ENCODE measurements at places on chromosomes 4 and X. TPM values are rescaled to one million over a fixed set of nuclear protein-coding genes. Genes with fewer than 3 reads are reported as not detected.

Gene LARP7
- 116 TPM for polyA plus RNA-seq

Gene TRIM60
- not detected for polyA plus RNA-seq

Gene SPANXN4
- not detected for polyA plus RNA-seq

Gene STEEP1
- polyA plus RNA-seq = 36.2 TPM

Gene PAGE2B
- polyA plus RNA-seq = not detected

Gene FHIP1A
- polyA plus RNA-seq = 5.7 TPM

Gene RPS6KA6
- 22.8 TPM for polyA plus RNA-seq

Gene COX7B2
- polyA plus RNA-seq = not detected

Gene FAAH2
- 13.5 TPM for polyA plus RNA-seq

Gene GAGE12F
- polyA plus RNA-seq = not detected

Gene MAGEB17
- polyA plus RNA-seq = 0.14 TPM

DNA sequence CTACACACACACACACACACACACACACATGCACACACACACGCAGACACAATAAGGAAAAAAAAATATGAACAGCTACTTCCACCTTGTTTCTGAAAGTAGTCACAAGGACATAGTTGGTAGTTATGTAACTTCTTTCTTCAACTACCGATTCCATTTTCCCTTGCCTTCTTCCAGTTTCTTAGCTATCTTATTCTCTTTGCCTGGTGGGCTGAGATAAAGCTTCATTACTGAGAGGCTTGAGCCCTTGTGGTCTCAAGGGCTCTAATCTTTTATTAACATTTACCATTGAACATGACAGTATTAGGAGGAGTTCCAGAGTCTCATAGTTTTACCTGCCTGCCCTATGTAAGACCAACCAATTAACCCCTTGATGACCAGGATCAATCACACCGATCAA is 8.9 kb upstream of the SMIM10 start:
- no peak for DNase-seq

- DNase-seq = no peak
These were observed 63.9 kb upstream of the NLGN4X start for GRCh38 chrX:6292599-6292998.

DNA sequence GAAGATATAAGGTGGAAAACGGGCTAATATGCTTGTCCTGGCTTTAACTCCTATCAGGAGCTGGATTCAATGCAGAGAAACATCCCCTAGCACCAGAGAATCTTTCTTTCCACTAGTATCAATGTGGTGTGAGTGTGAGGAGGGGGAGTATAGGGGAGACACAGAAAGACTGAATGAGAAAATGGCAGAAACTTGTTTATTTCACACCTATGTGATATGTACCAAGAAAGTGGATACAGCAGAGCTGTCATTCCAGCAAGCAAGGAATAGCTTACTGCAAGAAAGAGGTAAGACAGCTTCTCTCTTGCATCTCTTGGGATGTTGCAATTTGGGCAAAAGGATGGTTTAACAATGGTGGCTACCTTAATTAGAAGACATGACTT is 105.6 kb downstream of the LNX1 start:
- no peak for DNase-seq

DNA sequence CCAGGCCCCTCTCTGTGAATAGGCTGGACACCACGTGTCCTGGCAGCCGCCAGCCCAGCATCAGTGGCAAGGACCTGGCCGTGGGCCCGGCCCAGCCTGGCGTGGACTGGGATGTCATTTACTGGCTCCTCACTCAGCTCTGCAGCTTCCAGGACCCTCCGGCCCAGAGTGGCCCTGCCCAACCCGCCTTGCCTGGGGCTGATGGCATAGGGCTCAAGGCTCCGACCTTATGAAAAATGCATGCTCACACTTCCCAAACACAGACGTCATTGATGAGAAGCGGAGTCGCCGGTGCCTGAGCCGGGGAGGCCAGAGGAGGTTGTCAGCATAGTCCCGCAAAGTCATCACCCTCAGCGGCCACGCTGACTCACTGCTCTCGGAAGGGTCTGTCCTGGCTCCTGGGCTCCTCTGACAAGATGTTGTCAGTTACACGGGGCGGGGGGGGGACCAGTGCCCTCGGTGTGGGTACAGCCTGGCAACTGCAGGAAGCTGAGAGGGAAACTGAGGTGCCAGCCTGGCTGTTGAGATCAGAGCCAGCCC is 14.3 kb downstream of the CFAP99 start:
- DNase-seq = no peak

GRCh38 chr4:43133566-43133965 is 241.1 kb downstream of the GRXCR1 start:
- no peak for DNase-seq

DNA sequence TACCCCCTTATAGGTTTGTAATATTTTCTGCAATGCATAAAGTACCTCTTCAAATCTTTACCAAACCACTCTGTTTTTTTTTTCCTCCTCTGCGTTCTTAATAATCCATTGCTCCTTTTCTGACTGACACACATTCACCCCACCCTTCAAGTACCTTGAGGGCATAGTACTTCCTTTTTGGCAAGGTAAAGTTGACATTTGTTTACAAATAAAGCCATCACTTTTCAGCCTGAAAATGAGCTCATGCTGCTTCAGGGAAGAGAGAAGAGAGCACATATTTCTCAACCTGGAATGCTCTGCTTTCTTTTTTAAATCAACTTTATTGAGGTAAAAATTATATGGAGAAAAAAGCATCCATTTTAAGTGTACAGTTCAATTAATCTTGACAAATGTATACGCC is 113.9 kb downstream of the AGTR2 start:
- DNase-seq = no peak

GRCh38 chrX:124194901-124195300 is 137.6 kb upstream of the TEX13D start:
- DNase-seq = no peak

GRCh38 chr4:26930964-26931363 is 70.3 kb downstream of the STIM2 start:
- no peak for DNase-seq

DNA sequence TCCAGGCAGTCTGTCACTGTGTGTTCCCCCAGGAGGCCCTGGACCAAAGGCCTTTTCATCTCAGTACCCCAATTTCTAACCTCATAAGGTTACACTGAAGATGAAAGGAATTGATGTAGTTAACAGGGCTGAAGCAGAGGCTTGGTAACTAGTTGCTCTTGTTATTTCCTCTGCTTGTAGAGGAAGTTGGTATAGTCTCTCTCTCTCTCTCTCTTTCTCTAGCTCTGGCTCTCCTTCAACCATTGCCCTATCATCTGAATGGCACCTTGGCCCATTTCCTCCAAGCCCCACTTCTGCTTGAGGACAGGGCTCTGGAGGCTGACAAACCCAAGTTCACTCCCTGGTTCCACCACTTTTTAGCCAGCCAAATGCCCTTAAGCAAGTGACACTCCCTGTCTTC is 96.1 kb downstream of the MAMLD1 start:
- DNase-seq = no peak

DNA sequence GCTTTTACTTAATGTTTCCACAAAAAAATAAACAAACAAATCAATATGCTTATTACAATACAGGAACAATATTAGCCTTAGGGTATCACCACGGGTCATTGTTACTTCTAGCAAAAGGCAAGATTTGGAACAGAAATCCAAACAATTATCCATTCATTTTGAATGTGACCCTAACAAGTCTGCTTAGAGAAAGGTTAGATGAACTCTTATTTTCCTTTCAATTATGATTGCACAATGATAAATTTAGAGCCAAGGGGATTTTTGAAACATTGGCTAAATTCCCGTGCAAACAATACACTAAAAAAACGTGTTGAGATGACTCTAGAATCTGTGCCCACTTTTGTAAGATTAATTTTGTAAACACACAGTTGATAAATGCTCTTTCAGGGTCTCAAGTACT is 474.7 kb downstream of the PCDH7 start:
- no peak for DNase-seq

- no peak for DNase-seq
These were observed 46.7 kb downstream of the C4orf46 start for GRCh38 chr4:158624889-158625478.

- DNase-seq = no peak
These were observed 124.8 kb downstream of the LRBA start for GRCh38 chr4:150890246-150890645.

DNA sequence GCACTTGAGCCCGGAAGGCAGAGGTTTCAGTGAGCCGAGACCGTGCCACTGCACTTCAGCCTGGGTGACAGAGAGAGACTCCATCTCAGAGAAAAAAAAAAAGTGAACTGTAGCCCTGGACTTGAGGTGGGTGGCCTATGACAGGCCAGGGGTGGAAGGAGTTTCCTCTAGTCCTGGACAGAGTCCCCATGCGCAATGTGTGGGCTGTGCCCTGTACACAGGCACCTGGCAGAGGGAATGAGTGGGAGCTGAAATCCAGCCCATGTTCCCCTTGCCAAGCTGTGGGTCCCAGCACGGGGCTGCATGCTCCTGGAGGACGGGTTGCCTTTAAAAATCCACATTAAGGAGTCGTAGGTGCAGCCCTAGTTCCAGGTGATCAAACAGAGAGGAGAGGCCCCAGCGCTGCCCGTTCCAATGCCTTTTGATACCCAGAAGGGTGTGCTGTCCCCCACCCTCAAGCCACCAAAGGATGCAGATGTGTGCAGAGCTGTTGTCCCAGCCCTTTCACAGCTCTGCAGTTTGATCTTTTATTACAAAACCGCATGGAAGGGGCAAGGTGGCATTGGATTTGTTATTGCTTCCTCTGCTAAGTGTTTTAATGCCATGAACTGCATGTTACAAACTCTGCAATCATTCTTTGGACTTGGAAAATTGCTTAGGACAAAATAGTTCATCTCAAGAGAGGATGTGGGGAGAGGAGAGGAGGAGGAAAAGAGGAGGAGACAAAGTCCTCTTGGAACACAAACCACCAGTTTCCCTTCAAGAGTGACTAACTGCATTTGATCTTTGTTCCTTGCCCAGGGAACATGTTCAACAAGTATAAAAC is 38.0 kb upstream of the PDK3 start:
- DNase-seq = no peak

DNA sequence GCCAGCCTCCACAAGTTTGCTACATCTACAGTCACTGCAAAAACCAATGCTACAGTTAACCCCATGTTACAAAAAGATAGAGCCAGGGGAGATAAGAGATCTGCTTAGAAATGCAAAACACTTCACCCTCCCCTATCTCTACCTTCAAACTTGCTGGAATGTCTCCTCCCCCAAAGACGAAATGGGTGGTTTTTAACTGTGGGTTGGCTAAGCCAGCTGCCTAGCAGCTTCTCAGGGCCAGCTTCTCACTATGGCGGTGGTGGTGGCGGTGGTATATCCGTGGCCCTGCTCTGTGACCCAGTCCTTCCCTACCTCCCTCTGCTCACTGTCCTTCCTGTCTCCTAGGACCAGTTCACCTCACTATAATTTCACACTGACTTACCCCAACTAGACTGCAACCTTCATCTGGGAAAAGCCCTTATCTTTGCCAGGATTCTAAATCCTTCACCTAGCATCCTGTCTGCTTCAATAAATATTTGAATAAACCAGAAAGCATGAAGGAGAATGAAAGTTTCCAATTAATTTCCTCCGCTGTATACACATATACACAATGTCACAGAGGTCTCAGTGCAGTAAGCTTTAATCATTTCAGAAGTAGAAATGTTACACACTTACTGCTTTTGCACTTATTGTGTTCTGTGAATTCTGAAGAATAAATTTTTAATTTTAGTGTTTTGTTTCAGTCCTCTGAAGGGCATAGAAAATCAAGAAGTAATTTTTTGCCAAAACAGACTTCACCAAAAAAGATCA is 46.3 kb downstream of the SH3KBP1 start:
- no peak for DNase-seq

DNA sequence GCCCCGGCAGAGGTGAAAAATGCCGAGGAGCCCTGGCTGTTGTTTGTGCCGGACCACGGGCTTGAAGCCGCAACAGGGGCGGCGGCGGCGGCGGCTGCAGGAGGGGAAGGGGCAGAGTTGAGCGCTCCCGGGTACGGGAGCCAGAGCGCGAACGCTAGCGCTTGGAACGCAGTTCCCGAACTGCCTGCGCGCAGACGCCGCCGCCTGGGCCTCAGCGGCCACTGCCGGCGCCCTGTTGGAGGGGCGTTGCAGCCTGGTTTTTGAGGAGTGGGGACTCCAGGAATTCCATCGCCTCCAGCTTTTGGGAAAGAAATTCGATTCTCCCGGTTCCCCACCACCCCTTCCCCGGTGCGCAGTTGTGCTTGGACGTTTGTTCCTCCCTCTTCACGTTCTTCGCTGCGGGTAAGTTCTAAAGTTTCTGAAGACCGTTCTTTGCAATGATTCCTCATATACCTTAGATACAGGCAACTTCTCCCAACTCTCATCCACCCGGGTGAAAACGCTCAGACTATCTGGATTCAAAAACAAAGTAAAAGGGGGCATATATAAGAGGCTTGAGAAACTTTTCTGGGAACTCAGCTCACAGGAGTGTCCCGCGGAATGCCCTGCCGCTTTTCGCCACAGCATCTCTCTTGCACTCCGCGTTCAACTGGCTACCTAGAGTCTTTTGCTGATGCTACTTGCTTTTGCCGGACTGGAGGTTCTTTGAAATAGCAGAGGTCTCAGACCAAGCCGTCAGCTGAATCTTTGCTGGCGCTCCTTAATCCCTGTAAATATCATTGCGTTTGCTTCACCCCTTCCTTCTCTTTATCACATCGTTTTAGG is 1.0 kb downstream of the FAT4 start:
- DNase-seq = no peak

- no peak for DNase-seq
These were observed 5.6 kb downstream of the KIAA0232 start for GRCh38 chr4:6788123-6788522.

- DNase-seq = no peak
These were observed 119.8 kb upstream of the SLC34A2 start for GRCh38 chr4:25535701-25536473.

- DNase-seq = no peak
These were observed 70.3 kb upstream of the UCP1 start for GRCh38 chr4:140639066-140639465.

GRCh38 chrX:78024349-78025059 is 55.1 kb upstream of the PGAM4 start:
- no peak for DNase-seq

- DNase-seq = no peak
These were observed 212.6 kb upstream of the LCORL start for GRCh38 chr4:18234108-18234507.

GRCh38 chrX:2536974-2537373 is 36.2 kb upstream of the DHRSX start:
- no peak for DNase-seq

DNA sequence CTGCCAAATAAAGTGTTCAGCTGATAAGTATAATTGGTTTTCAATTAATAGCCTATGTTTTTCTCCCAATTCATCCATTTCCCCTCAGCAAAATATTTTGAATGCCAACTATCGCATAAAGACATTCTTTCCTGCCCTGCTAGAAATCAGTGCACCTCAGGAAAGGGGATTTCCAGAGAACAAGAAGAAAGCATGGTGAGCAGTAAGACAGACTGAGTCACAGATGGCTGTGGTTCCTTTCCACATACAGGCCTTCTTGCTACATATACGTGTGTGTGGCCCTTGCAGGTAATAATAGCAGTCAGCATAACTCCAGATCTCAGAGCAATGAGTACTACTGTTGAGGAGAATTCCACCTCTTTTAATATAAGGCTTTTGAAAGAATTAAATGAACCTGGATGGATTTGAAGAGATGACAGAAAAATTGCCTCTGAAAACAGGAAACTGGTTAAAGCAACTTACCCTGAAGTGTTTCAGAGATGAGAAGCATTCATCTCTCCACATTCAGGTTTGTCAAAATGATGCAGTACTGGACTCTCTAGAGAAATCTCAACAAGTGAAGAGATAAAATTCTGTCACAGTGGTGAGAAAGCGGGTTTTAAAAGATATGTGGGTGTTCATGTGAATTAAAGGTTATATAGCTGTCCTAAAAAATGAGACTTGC is 13.6 kb downstream of the GASK1B start:
- DNase-seq = no peak

- DNase-seq = no peak
These were observed 58.8 kb downstream of the PPP3CA start for GRCh38 chr4:101288365-101289145.

- DNase-seq = no peak
These were observed 184.6 kb upstream of the KIT start for GRCh38 chr4:54473077-54473545.

All from right renal cortex interstitium (tissue), 3 donors.